ENCODE measurements at places on chromosomes 4 and X.

DNA sequence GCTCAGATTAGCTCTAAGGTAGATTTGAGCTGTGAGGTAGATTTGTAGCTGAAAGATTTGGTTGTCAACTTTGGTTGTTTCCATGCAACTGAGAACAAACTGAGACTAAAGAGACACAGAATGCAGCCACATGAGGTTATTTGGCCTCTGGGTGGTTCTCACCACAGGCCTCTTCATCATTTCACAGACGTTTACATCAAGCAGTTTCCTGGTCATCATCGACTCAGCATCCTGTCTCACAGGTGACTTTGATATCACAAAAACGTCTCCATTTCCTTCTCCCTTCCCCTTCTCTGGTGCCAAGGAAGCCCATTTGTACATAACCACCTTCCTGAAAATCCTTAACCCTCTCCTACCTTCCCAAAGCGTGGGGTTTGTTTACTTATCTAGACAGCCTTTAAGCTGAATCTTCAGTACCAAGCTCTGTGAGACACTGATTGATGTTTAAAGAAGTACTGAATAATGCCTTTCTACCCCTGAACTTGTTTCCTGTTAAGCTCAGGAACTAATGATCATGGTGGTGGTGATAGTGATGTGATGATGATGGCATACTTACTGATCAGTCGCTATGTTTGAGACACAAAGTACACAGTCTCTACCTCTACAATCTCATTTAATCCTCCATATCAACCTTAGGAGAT lies 81.9 kb downstream of the FAM114A1 start:
- DNase-seq: no peak

GRCh38 chr4:181971411-181971810 lies 271.8 kb upstream of the TENM3 start:
- no peak for DNase-seq

- no peak for DNase-seq
Measured at GRCh38 chr4:126130215-126130614, 815.5 kb downstream of the FAT4 start.

- DNase-seq: no peak
Measured at GRCh38 chrX:39310891-39311290, 509.6 kb downstream of the MID1IP1 start.

DNA sequence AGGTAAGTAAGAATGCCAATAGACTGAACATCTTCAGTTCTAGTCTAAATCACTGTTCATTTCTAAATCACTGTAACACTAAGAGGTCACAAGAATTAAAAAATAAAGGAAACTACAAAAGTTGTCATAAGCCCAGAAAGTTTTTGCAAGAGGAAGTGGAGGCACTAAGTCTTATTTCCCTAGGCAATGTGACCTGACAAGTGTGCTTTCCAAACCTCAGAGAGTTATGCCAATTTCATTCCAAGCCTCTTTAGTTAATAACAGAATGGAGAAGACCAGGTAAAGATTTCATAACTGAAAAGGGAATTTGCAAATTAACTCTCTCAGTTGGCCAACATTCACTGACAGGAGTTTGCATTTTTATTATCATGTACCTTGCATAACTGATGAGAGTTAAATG lies 40.5 kb downstream of the BBS12 start:
- DNase-seq: no peak

DNA sequence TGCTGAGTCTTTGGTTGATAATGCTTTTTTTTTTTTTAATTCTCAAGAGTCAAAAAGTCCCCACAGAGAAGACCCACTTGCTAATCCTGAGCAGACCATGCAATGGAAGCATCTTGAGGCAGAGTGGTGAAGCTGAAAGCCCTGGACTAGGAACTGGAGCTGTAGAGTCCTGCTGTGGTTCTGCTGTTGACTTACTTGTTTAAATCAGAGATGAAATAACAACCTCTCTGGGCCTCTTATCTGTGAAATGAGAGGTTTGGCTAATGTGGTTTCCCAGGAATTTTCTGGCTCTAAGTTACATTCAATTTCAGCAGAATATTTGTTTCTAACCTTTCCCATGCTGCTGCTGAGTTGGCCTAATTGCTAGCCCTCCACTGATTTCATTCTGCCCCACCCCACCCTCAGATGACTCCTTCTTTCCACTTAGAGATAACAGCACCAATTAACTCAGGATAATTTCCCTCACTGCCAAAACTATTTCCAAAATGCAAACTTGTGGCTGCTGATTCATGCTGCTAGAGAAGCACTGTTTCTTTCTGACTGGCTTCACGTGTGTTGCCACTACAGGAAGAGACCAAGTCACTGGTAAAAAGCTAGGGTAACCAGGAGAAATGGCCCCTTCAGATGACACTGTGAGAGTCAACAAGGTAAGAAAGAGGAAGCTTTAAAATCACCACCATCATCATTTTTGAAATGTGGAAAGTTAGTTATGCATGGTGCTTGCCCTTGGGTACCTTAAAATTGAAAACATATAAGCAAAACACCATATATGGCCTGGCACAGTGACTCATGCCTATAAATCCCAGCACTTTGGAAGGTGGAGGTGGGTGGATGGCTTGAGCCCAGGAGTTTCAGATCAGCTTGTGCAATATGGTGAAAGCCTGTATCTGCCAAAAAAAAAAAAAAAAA lies 326.4 kb downstream of the DCHS2 start:
- peak; percentile 0 for DNase-seq

DNA sequence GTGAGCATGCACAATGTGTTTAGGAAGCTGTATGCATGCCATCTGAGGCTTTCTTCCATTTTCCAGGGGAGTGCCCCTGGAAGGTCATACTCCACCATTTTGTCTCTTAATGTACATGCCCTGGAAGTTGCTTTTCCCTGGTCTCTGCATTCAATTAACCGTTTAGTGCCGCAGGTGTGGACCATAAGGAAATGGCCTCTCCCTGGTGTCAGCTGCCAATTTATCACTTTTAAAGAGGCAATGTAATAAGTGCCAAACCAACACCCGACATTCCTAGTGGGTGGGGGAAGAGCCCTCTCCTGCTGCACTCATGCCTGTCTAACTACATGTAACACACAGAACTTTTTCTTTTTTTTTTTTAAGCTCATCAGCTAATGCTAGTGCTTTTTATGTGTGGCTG lies 7.1 kb upstream of the BST1 start:
- DNase-seq: no peak

GRCh38 chrX:95145848-95146490 lies 1472.0 kb downstream of the FAM133A start:
- DNase-seq: no peak

GRCh38 chr4:30721185-30722091 lies 1.3 kb downstream of the PCDH7 start:
- DNase-seq: no peak

DNA sequence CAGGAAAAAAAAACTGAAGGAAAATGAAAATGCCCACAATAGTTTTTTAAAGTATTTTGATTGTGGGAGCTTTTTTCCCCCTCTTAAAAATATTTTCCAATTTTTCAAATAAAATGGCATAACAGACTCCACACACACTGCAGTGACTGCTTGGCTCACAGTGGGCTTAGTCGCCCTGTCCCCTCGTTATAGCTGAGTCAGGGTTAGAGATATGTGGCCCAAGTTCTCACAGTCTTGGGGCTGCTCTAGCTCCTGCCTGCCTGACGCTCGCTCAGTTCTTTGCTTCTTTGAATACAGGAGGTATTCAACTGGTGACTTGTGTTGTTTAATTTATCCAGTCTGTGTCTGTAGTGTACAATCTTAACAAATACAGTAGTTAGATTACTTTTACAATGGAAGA lies 47.7 kb downstream of the BEND2 start:
- DNase-seq: no peak

GRCh38 chrX:47242321-47242720 lies 9.5 kb downstream of the USP11 start:
- no peak for DNase-seq

DNA sequence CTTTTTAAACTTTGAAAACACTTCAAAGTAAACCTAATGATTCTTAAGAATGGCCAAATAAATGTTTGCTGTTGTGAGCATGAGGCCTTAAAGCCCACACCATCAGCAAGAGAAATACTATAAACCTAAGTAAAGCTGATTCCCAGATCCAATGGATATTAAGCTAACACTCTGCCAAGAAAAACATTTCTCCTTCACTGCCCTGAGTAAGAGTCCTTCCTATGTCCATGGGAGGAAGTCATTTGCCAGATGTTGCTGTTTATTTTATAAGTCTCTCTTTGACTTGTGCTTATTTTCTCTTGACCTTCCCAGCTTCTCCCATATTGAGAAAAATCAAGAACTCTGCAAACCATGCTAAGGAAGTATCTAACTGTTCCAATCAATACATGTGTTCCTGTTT lies 154.3 kb upstream of the EDNRA start:
- no peak for DNase-seq

GRCh38 chrX:94058728-94059382 lies 384.8 kb downstream of the FAM133A start:
- peak; percentile 5 for DNase-seq

DNA sequence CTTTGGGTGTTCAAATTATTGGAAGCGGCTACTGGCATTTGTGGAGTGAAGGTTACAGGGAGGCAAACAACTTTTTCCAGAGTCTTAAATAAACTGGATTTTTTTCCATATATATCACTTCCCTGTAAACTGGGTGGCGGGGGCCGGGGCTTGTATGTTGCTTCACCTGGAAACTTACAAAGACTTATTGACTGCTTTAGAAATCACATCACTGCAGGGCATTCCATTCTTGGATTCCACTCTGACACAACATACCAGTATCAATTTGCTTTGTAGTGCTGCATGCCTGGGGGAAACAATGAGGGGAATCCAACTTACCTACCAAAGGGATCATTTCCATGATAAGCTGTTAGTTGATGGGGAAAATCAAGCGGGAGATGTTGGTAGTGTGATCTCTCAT lies 21.7 kb upstream of the FAM156A start:
- DNase-seq: no peak

- no peak for DNase-seq
Measured at GRCh38 chr4:72629540-72629939, 60.5 kb upstream of the ADAMTS3 start.

DNA sequence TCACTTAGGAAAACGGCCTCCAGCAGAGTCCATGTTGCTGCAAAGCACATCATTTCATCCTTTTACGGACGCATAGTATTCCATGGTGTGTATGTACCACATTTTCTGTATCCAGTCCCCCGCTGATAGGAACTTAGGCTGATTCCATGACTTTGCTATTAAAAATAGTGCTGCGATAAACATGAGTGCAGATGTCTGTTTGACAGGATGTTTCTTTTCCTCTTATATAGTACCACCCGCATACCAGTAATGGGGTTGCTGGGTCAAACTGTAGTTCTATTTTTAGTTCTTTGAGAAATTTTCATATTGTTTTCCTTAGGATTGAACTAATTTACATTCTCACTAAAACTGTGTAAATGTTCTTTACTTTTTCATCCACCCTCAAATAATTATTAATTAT lies 50.5 kb downstream of the VEGFC start:
- DNase-seq: no peak

- no peak for DNase-seq
Measured at GRCh38 chr4:22678940-22679854, 13.5 kb upstream of the GBA3 start.

- no peak for DNase-seq
Measured at GRCh38 chr4:54016504-54016903, 47.9 kb downstream of the CHIC2 start.

DNA sequence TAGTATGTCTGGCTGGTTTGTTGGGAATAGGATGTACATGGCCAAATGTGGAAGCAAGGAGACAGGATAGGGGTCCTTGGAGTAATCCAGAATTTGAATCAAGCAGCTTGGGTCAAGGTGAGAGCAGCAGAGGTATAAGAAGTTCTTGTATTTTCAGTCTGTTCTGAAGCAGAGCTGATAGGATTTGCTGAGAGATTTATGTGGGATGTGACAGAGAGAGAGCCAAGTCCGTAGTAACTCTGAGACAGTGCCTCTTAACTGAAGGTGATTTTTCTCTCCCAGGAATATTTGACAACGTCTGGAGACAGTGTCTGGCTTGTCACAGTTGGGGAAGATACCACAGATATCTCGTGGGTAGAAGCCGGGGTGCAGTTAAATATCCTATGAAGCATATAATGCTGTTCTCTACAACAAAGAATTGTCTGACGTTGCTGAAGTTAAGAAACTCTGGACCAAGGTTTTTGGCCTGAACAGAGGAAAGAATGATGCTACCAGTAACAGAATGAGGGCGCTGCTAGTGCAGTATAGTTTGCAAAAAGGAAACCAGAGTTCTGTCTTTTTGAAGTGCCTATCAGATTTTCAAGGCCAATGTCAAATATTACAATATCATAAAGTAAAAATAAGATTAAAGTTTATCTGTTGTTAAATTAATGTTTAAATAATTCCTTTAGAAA lies 184.0 kb downstream of the ARHGAP24 start:
- no peak for DNase-seq

- DNase-seq: no peak
Measured at GRCh38 chrX:72105436-72105835, 26.3 kb downstream of the RTL5 start.

- no peak for DNase-seq
Measured at GRCh38 chrX:153866302-153867019, 19.5 kb downstream of the L1CAM start.

DNA sequence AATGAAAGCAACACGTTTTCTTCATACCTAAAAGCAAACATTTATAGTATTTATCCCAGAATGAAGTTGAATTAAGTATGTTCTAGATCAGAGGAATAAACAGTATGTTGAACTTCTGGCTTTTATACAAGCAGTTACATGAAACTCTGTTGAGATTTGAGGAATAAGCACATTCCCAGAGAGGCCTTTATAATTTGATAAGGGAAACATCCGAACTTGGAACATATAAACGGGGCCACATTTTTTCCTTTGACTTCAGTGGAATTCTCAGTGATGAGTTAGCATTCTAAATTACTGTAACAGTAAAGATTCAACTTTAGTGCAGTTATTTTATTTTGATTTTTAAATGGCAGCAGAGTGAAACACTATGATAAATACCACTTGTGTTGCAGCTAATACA lies 119.5 kb downstream of the GLRA3 start:
- no peak for DNase-seq

DNA sequence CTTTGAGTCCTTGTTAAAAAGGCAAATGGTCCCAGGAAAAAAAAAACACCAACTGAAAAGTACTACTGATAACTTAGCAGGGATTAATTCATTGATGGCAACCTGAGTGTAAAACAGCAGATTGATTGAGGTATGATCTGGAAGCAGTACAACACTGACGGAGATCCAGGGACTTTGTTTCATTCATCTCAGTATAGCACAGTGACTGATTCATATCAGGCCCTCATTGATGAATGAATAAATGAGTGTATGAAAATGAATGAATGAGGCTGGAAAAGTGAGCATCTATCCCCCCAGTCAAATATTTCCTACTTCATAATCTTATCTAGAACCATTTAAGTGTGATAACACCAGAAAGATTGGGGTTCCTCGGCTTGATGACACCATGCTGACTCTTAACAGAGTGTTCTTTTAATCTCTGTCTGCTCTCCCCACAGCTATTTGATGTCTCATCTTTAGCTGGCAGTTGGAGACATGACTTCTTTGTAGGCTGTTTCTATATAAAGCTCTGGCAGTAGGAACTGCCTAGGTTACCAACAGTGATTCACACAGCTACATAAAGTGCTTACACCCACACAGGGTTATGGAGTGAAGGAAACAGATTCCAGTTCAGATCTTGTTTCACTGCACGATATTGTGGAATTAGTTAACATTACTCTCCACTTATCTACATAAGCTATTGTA lies 18.6 kb upstream of the RNF128 start:
- no peak for DNase-seq

- DNase-seq: no peak
Measured at GRCh38 chrX:44344194-44344593, 722 bp upstream of the EFHC2 start.

- DNase-seq: no peak
Measured at GRCh38 chrX:39262641-39263040, 461.4 kb downstream of the MID1IP1 start.

GRCh38 chr4:102696758-102697157 lies 64.0 kb downstream of the MANBA start:
- DNase-seq: no peak

- DNase-seq: no peak
Measured at GRCh38 chr4:114076899-114077570, 97.6 kb upstream of the ARSJ start.

Data from amygdala (tissue), 56 donors.